Activated CD4-positive, alpha-beta T cell treated with anti-CD3 and anti-CD28 coated beads, Interleukin-2, amount 50 U/mL, for 24 hours (primary cell): ENCODE measurements at places on chromosomes 6 and 20.

DNA sequence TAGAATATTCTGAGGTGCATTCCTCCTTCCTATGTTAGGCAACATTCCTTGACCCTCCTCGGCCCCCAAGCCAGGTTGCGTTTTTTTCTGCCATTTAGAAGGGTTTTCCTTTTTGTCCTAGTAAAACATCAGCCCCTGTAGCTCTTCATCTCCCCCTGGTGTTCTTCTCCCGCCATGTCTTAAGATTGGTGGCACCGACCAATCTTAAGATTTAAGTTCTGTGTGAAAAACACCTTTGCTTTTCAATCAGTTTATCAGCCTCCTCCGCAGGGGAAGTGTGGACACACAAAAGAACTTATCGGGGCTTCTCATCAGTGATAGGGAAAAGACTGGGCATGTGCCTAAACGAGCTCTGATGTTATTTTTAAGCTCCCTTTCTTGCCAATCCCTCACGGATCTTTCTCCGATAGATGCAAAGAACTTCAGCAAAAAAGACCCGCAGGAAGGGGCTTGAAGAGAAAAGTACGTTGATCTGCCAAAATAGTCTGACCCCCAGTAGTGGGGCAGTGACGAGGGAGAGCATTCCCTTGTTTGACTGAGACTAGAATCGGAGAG, 719 bp upstream of the EDN1 start:
- no peak for DNase-seq

DNA sequence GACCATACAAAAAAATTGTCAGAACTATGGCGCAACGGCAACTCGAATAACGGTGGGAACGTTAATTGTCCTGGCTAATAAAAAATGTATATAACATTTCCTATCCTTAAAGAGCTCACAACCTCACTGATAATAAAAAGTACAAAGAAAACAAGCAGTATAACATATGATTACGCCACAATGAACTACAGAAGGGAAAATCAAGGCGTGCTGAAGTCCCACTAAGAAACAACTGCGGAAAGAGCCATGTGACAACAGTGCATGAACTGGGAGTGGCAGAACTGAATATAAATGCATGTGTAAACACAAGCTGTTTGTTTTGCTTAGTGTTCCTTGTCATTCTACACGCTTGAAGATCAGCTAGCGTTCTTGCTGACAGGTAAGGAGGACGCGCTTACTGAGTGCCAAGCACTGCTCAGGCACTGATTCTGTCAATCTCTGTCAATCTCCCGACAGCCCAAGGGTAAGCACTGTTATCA, 466 bp upstream of the PSMB1 start:
- no peak for DNase-seq

DNA sequence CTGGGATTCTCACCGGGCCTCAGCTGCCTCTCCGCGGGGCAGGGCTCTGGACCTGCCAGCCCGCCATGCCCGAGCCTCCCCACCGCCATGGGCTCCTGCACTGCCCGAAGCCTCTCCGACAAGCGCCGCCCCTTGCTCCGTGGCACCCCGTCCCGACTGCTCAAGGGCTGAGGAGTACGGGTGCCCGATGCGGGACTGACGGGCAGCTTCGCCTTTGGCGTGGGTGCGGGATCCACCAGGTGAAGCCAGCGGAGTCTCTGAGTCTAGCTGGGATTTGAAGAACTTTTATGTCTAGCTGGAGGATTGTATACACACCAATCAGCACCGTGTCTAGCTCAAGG, 5.3 kb upstream of the RANBP9 start:
- DNase-seq = no peak

DNA sequence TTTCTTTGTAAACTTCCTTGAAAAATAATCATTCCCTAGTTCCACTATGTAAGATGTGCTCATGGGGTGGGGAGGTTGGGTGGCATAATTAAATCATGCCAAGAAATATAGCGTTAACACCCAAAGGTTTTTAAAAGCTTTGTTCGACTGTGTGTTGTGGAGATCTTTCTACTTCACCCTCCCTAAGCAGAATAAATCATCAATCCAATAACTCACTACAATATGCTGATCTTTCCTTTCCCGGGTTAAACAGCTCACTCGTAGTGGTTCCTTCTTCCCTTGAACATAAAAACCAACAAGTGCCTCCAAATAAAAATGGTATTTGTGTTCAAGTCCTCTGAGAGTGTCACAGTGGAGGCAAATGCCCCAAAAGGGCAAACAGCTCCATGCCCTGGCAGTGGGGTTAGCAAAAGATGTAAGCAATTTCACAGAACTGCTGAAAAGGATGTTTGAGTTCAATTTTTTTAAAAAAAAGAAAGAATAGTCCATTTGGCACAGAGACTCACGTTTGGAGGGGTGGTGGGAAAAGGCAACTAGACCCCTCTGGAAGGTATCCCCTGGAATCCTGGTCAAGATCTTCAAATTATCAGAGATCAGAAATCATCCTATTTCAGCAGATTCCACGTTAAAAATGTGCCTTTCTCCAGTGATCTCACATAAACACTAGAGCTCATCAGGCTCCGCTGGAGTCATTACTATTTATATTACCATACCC, 99.1 kb downstream of the TFAP2A start:
- no peak for DNase-seq

GRCh38 chr20:31962761-31963160, 5.2 kb upstream of the XKR7 start:
- DNase-seq = no peak

DNA sequence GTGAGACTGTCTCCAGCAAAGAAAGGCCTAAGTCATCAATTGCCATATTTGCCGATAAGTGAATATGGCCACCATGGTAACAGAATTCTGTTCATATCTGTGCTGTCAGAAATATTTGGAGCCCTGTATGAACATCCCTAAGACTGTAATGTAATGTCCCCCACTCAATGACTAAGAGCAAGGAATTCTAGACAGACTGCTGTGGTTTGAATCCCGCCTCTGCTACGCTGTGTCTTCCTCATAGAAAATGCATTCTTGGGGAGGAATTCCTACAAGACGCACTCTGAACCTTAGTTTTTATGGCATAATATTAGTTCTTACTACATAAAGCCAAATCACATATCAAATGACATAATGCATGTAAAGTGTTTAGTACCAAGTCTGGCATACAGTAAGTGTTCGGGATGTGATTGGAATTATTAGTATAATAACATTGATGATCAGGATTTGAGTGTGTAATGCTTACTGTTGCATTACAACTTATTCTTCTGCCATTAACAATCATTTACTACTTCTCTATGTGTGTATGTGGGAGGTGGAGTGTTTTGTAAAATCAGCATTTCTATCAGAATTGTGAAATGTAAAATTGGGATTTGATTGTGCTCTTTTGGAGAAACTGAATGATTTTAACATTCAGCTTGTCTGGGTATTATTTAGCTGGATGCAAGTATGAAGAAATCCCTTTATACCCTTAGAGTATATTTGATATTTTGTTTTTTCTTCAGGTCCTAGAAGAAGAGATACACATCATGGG, 103.0 kb downstream of the OLIG3 start:
- DNase-seq = no peak

- no peak for DNase-seq
These were observed 33.0 kb downstream of the YTHDF1 start for GRCh38 chr20:63182946-63183415.

DNA sequence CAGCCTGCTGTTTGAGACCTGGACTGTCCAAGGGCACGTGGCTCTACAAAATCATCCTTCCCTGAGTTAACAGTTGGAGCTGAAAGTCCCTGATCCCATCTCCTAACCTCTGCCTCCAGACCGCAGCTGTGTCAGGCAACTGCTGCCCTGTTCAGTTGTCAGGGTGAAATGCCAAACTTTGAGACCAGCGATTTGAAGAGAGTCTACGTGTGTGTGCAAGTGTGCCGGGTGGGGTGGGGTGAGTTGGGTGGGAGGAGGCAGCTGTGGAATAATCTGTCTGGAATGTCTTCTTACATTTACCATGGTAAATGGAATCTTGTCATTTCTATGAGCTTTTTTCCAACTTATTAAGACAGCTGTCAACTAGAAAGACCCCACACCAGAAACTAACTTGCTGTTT, 81.0 kb upstream of the FAM8A1 start:
- DNase-seq = no peak

DNA sequence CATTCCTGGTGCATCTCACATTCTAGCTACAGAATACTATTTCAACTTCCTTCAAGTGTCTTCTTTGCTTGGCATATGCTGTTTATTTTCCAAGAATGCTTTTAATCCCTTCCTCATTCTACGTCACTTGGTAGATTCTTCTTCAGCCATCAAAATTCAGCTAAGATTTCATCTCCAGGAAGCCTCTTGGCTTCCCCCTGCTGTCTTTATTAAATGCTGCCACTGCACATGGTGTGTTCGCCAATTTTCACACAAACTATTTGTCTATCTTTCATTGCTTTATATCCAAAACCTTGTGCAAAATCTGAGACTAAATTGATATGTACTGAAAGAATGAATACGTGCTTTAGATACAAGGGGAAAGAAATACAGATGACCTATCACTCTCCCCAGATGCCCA, 253.0 kb downstream of the RFPL4B start:
- no peak for DNase-seq

GRCh38 chr6:72272958-72273357, 348.9 kb upstream of the KCNQ5 start:
- no peak for DNase-seq

DNA sequence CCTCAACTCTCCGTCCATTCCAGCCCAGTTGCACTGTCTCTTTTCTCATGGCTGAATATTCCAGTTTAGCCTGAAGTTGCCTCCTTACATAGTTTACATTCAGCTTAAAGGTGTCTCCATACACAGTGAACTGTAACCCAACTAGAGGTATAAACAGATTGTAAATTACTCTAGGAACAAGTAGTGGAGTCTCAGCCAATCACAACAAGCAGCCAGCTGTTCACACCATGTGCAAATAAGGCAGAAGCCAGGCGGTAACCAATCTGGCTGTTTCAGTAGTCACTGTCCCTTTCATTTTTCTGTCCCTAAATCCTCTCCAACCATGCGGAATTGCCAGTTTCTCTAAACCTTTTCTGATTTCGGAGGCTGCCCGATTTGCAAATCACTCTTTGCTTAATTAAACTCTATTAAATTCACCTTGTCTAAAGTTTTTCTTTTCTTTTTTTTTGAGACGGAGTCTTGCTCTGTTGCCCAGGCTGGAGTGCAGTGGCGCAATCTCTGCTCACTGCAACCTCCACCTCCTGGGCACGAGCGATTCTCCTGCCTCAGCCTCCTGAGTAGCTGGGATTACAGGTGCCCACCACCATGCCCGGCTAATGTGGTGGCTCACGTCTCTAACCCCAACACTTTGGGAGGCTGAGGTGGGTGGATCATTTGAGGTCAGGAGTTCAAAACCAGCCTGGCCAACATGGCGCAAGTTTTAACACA, 37.6 kb upstream of the GFOD1 start:
- no peak for DNase-seq

- no peak for DNase-seq
These were observed 21.8 kb upstream of the LTV1 start for GRCh38 chr6:143821359-143821758.

GRCh38 chr20:63186528-63187316, 29.2 kb downstream of the YTHDF1 start:
- DNase-seq = no peak

GRCh38 chr6:142631517-142632385, 313.2 kb downstream of the HIVEP2 start:
- DNase-seq = no peak

- DNase-seq = no peak
These were observed 34.5 kb downstream of the PLCG1 start for GRCh38 chr20:41171736-41172295.

- DNase-seq = no peak
These were observed 86.7 kb downstream of the GRM4 start for GRCh38 chr6:34059136-34059731.

- no peak for DNase-seq
These were observed 128.4 kb downstream of the BCKDHB start for GRCh38 chr6:80234908-80235307.

DNA sequence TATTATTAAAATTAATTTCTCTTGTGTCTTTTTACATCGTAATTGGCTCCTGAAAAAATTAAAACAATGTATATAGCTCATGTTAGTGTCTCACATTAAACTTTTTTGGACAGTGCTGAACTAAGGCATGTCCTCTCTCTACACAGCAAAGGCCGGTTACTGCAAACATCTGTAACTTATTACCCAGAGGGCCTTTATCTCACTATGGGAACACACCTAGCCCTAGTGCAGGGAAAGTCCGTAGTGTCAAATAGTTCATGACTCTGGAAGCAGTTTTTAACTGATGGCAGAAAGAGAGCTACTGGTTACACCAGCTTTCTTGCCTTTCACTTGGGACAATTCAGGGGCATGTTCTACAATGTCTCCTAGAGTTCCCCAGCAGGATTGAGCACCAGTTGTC, 82.2 kb downstream of the PAK5 start:
- no peak for DNase-seq

DNA sequence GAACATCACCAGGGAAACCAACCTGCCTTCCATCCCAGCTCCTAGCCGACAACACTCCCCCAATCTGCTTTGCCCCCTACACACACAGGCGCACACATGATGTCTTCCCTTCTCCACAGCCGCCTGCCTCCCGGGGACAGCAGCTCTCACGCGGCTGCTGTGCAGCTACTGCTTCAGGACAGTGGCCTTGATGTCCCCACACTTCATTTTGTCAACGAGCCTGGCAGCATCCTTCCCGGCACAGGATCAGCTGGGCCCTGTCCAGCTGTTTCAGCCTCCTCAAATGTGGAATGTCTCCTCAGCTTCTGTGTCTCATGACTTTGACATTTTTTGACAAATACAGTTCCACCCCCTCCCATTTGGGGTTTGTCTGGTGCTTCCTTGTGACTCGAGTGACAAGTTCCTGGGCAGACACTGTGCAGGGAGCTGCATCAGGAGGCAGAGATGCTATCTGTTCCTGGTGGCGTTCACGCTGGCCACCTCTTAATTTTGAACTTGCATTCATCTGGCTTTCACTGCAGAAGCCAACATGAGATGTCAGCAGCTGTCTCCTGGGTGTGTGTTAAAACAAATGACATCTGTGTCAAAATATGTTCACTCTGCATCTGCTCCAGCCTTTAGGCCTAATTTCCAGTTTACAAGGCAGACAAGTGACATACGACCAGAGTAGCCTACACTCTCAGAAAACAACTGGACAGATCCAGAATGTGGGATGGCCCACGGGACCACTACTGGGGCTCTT, 57.2 kb downstream of the GINS1 start:
- no peak for DNase-seq
